ENCODE measurements at places on chromosomes 11 and 22.

- DNase-seq = no peak
Measured at GRCh38 chr11:35949242-35949641, 5.4 kb downstream of the LDLRAD3 start.

DNA sequence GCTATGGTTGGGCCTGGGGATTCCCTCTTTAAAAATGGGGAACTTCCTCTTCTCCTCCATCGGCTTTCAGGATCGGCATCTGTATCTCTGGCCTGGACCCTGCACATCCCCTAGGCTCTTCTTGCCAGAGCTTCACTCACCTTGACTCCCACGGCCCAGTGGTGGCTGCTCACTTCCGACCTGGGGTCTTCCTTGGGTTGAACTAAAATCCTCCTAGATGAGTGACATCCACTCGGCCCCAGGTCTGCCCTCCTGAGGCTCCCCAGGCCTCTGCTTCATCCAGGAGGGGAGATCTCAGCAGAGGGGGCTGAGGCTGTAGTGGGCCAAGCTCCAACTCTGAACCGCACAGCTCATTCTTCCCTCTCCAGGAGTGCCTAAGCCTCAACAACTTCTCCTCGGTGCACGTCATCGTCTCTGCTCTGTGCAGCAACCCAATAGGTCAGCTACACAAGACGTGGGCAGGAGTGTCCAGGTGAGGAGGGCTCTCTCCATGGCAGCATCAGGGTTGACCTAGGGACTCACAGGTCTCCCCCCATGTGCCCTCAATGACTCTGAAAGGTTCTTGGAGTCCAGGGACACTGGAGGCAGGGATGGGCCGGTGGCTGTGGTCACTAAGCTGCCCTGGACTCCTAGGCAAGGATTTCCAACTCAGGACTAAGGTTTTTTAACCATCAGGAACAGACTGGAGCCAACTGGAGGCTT, 3.3 kb downstream of the RGL4 start:
- no peak for DNase-seq

DNA sequence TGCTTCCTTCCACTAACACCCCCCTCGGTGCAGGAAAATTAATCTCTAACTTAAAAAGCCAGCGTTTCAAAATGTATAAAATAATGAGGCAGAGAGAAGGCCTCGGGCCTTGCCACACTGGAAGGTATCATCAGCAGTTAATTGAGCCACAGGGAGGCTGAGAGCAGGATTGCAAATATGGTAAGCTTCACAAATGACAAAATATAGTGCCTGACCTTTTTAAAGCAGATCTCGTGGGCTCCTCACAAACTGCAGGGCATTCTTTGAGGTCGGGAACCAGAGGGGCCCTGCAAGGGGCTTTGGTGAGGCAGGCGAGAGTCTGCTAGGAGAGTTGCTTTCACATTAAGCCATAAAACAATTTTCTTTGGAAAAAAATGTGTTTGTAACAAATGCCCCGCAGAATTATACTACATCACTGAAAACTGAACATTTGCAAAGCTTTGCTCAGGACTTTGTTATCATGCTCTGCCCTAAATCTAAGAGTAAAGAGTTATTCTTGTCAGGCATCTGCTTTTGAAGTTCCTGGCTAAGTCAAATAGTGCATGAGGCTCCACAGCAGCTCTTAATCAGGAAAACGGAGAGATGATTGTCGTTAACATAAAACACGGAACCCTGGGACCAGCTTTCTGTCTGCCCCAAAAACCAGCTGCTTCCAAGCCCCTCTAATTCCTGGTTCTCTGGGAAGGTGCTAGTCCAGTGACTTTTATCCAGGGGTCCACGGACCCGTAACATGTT, 61.4 kb upstream of the SYT13 start:
- no peak for DNase-seq

- no peak for DNase-seq
Measured at GRCh38 chr11:67983951-67984350, 19.9 kb downstream of the UNC93B1 start.

DNA sequence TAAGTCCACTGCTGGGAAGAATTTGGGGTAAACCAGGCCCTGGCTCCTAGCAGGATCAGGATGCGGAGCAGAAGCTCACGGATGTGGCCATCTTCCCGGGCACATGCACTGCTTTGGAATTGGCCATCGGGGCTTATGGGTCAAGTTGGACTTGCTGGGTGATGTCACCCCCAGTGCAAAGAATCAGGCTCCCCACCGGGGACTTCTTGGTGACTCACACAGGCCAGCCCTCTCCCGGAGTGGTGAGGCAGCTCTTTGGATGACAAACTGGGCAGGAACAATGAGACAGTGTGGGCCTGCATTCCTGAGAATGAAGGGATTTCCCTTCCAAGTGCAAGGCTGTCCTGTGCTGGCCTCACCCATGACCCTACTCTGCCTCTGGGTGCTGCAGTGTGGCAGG, 128.8 kb upstream of the ANO1 start:
- DNase-seq = no peak

DNA sequence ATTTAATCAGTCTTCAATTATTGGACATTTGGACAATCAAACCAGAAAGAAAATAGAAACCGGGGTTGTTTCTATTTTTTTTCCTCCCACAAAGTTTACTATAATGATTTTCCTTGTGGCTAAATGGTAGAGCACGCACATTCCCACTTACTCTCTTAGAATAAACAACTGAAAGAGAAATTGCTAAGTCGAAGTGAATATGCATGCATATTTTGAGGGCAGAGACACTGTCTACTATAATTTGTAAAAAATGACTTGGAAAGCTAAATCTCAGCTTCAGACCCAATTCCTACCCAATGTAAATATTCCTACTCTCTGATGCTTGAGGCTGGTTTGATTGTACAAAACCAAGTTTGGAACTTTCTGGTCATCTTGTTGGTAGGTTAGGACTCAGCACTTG, 66.7 kb upstream of the PAX6 start:
- DNase-seq = no peak

- DNase-seq = no peak
Measured at GRCh38 chr11:19686234-19686633, 26.4 kb upstream of the NAV2 start.

DNA sequence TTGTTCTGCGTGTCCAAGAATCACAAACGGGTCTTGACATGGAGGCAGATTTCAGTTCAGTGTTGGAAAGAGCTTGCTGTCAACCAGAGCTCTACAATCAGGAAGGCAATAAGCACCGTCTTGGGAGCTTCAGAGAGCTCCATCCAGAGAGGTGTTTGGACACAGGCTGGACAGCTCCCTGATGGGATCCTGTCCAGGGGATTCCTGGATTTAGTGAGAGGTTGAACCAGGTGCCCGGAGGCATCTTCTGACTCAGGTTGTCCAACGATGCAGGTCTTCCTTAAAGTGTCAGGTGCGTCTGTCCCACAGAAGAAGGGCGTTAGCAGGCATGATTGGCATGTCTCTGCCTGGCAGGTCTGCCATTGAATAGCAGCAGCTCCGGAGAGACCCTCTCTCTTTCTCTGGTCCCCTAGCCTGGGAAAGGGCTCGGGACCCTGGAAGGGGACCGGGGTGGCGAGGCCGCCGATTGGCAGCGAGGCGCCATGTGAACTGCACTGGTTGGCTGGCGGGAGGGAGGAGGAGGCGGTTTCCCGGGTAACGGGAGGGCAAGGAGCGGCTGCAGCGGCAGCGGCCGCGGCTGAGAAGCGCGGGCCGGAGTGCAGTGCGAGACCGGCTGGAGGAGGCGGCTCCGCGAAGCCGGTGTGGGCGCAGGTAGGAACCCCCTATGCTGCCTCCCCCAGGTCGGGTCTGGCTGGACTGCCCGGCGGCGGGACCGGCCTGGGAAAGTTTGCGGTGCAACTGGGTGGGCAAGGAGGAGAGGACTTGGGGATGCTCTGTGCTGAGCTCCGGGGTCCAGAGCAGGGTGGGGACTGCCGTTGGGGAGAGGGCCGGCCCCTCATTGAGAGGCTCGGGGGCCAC, 104.1 kb upstream of the E2F8 start:
- peak; percentile 59 for DNase-seq

DNA sequence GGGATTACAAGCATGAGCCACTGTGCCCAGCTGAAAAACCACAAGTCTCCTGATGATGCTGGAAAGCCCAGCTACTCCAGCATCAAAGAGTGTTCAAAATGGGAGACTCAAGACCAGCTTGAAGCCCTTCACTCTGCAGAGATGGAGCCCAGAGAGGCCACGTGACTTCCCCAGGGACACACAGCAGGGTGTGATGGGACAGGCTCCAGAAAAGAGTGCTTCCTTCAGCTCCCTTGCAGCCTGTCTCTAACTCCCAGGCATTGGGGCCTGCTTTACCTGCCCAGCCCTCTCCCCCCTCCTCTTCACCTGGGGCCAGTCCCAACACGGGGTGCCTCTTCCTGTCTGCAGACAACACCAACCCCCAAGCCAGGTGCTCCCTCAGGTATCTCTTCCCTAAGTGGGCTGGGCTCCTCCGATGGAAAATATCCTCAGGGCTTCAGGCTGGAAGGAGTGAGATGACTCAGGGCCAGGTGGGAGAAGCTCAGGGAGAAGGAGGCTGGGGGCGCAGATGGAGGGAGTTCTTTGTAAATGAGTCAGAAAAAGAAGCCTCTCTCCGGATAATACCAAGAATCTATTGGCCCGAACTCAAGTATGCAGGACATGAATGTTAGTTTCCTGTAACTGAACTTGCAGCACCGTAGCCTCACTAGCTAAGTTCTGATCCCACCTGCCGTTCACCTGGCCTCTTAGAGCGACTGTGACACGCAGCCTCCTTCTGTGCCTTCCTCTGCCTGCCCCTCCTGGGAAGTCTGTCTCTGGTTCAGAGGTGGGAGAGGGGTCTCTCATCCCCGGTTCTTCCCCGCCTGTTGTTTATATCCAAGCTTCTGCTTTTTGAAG, 326.6 kb downstream of the MN1 start:
- no peak for DNase-seq

- no peak for DNase-seq
Measured at GRCh38 chr11:4211991-4212390, 117.4 kb downstream of the RRM1 start.

DNA sequence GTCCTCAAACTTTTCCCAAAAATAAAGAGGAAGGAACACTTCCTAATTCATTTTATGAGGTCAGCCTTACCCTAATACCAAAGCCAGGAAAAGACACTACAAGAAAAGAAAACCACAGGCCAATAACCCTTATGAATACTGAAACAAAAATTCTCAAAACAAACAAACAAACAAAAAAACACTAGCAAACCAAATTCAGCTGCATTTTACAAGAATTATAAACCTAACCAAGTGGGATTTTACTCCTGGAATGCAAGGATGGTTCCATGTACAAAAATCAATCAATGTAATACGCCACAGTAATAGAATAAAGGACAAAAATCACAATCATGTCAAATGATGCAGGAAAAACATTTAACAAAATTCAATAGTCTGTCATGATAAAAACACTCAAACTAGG, 13.3 kb downstream of the ARVCF start:
- DNase-seq = no peak

DNA sequence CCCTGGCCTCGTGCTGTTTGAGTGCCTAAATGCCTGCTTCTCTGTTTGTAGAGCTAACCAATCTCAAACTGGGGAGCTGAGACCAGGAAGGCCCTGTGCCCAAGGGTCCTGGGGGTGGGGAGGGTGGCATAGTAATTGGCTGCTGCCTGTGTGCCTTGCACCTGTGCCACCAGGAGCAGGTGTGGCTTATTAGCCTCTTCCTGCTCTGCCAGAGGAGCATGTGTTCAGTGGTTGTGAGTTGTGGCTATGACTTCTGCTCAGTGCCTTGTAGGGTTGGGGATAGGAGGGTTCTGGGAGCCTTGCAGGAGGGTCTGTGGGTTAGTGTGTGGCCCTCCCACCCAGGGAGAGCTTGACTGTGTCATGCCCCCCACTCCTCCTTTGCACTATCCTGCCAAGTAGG, 109.2 kb downstream of the ZBTB16 start:
- DNase-seq = no peak

DNA sequence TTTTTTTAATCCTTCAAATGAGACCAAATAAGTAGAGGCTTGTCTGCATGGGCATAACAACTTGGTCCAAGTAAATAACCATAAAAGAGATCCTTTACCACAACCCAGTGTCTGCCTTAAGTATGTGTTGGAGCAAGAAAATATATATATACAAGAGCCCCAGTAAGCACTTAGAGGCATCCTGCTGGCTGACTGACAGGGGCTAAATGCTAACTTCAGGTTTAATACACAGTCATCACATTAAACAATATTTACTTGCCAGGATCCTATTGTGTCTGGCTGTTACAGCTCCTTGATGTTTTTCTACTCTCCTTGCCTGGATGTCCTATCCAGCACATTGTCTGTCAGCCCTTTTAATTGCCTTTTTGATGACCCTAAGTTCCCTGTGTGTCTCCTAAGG, 37.5 kb upstream of the MMP20 start:
- DNase-seq = no peak

GRCh38 chr22:42969348-42969975, 45.5 kb downstream of the PACSIN2 start:
- DNase-seq = no peak

- peak; percentile 74 for DNase-seq
Measured at GRCh38 chr11:36073411-36074203, 129.7 kb downstream of the LDLRAD3 start.

DNA sequence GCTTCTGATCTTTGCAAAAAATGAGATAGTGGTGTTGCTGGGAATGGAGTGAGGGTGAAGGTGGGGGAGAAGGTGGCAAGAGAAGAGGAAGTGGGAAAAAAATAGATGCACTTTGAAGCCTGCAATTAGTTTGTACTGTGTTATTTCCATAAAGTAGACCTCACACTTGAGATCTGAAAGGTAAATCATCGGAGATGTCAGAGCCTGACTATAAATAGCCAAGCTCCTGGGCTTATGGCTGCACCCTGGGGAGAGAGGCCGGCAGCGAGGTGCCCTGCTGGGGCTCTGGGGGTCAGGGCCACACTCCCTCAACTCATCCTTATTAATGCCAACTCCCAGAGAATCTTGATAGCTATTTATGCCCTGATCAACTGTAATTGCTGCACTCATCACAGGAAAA, 134.4 kb downstream of the NXPE2 start:
- DNase-seq = no peak

GRCh38 chr11:69903211-69903610, 84.0 kb upstream of the FGF3 start:
- DNase-seq = peak; percentile 15

DNA sequence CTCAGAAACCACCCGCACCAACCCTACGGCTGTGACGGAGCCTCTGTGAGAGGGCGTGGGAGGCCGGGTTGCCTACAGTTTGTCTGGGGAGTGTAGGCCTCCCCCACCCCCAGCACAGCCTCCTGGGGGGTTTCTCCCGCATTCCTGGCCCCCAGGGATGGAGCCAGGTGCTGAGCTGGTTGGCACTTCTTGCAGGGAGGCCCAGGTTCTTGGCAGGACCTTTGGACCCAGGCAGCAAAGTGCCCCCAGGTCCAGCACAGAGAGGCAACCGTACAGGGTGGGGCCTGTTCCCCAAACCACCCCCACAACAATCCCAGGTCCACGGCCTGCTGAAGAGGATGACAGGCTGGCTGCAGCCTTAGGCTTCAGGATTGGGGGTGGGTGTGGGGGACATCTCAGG, 36.5 kb downstream of the MACROD1 start:
- no peak for DNase-seq

Data from psoas muscle (tissue), 8 donors.